SK-MEL-5 (cell line): ENCODE measurements at places on chromosomes 16 and 17.

DNA sequence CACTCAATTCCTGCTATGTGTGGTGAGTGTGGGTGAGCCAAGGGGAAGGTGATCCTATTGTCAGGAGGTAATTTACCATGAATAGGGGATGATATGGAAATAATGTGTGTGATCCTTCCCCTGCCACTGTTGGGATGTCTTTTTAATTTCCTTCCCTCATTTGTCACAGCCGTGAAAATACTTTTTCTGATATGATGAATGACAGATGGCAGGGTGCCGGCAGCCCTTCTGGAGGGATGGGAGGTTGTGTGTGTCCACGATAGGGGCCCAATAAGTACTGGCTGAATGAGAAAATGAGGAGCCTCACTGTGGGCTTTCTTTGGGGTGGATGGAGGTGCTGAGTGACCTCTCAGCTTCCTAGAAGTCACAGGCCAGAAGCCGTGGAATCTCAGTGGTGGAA is 109.5 kb downstream of the PRKCB start:
- DNase-seq: no peak

DNA sequence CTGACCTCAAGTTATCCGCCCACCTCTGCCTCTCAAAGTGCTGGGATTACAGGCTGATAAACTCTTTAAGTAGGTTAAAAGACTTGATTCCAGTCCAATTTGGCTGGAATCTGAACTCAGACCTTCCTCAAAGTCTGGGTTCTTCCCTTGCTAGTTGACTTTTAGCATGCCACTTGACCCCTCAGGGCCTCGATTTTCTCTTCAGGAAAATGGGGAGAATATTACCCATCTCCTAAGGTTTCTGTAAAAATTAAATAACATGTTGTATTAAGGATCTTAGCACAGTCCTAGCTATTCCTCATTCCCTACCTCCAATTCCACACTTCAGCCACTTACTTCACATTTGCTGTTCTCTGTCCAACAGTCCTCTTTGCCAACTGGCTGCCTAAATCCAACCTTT is 1.9 kb downstream of the GTF3C1 start:
- no peak for DNase-seq

DNA sequence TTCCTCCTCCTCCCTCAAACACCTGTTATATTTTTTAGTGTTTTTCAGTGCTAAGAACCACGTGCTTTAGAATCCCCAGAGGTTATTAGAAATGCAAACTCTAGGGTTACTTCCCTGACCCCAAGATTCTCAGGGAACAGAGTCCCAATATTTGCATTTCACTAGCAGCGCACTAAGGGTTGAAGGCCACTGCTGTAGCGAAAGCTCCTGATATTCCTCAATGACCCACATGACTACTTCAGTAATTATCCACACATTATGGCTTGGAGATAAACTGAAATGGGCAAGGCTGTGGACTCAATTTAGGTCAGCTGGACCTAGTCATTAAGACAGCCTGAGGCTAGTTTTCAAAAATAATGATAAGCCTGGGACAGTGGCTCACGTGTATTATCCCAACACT is 78.5 kb upstream of the BCAR1 start:
- no peak for DNase-seq

GRCh38 chr17:78128551-78129350 is at the start of gene TMC6:
Gene TMC6, minus strand, starts transcription at chr17:78128755. Its CDS starts 1,923 bp downstream, at chr17:78126832.
- DNase-seq: peak; percentile 77

- DNase-seq: no peak
Measured at GRCh38 chr17:82602986-82603710, 45.1 kb downstream of the WDR45B start.

- no peak for DNase-seq
Measured at GRCh38 chr16:10590342-10590741, 9.9 kb upstream of the EMP2 start.

DNA sequence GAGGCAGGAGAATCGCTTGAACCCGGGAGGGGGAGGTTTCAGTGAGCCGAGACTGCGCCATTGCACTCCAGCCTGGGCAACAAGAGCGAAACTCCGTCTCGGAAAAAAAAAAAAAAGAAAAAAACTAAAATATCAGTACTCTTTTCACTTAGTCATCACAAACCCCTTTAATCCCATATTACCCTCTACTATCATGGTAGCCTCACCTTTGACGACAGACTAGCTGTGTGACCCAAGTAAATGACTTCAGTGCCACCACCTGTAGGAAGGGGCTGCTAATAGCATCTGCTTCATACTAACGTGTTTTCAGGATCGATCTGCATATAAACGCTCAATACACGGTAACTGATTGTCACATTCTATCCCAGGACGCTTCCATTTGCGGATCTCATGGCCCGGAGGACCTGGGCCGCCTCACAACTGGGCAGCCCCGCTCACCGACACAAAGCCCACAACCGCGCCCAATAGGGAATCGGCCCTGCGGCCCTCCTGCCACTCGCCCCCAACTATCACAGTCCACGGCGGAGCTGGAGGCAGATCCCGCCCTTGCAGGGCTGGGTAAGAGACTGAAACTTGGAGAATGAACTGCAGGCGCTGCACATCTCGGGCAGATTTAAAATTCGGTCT is 1.1 kb upstream of the ZNF263 start:
- peak; percentile 58 for DNase-seq

GRCh38 chr17:73743518-73744201 is 99.4 kb upstream of the SDK2 start:
- no peak for DNase-seq

DNA sequence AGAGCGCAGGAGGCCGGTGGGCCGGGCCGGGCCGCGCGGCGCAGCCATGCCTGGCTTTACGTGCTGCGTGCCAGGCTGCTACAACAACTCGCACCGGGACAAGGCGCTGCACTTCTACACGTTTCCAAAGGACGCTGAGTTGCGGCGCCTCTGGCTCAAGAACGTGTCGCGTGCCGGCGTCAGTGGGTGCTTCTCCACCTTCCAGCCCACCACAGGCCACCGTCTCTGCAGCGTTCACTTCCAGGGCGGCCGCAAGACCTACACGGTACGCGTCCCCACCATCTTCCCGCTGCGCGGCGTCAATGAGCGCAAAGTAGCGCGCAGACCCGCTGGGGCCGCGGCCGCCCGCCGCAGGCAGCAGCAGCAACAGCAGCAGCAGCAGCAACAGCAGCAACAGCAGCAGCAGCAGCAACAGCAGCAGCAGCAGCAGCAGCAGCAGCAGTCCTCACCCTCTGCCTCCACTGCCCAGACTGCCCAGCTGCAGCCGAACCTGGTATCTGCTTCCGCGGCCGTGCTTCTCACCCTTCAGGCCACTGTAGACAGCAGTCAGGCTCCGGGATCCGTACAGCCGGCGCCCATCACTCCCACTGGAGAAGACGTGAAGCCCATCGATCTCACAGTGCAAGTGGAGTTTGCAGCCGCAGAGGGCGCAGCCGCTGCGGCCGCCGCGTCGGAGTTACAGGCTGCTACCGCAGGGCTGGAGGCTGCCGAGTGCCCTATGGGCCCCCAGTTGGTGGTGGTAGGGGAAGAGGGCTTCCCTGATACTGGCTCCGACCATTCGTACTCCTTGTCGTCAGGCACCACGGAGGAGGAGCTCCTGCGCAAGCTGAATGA is 606 bp downstream of the THAP11 start:
- peak; percentile 28 for DNase-seq

GRCh38 chr17:59434429-59434828 is 103.0 kb downstream of the YPEL2 start:
- no peak for DNase-seq
